ENCODE measurements at places on chromosomes 12 and 14.

GRCh38 chr12:52667509-52667908 lies 12.7 kb downstream of the KRT1 start:
- no peak for DNase-seq

GRCh38 chr12:80041692-80042091 lies 57.6 kb upstream of the OTOGL start:
- no peak for DNase-seq

GRCh38 chr14:77157740-77158139 lies 16.1 kb upstream of the ZDHHC22 start:
- no peak for DNase-seq

- DNase-seq, result no peak
Observed at GRCh38 chr14:103204852-103205540, 81.7 kb downstream of the TNFAIP2 start.

DNA sequence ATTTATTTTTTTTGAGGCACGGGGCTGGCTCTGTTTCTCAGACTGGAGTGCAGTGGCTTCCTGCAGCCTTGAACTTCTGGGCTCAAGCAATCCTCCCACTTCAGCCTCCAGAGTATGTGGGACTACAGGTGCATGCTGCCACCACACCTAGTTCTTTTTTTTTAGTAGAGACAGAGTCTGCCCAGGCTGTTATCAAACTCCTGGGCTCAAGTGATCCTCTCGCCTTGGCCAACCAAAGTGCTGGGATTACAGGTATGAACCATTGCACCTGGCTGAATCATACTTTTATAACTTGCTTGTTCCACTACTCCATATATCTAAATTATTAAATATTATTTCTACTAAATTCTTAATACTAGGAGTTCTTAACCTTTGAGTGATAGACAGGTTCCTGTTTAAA lies 111.6 kb downstream of the BTG1 start:
- DNase-seq, result no peak

GRCh38 chr12:109943811-109944210 lies 43.7 kb downstream of the TCHP start:
- no peak for DNase-seq

DNA sequence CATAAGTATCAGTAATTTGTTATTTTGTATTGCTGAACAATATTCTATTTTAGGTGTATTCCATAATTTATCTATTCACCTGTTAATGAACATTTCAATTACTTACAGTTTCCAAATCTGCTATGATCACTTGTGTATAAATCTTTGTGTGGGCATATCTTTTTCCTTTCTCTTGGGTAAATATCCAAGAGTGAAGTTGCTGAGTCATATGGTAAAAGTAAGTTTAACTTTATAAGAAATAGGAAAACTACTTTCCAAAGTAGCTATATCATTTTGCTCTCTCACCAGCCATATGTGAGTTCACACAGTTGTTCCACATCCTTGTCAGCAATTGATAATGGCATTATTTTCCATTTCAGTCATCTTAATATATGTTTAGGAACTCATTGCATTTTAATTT lies 66.6 kb upstream of the KITLG start:
- DNase-seq, result no peak

- no peak for DNase-seq
Observed at GRCh38 chr14:45359746-45360145, 106.7 kb upstream of the MIS18BP1 start.

DNA sequence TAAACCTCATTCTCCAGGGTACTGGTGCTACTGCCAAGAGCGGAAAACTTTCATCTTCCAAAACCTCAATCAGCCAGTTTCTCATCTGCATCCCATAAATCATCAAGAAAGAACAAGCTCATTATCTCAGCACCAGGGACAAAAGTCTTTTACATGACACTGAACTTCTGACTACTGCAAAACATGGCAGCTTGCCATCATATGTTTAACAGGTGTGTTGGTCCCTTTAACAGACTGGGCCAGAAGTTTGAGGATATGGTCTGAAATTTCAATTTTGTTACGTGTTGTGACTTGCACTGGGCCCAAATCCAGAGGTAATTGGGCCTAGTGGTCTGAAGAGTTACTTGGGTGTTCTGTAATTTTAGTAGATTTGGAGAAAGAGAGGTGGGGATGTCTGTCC lies 305.4 kb upstream of the SEL1L start:
- DNase-seq, result peak; percentile 52

DNA sequence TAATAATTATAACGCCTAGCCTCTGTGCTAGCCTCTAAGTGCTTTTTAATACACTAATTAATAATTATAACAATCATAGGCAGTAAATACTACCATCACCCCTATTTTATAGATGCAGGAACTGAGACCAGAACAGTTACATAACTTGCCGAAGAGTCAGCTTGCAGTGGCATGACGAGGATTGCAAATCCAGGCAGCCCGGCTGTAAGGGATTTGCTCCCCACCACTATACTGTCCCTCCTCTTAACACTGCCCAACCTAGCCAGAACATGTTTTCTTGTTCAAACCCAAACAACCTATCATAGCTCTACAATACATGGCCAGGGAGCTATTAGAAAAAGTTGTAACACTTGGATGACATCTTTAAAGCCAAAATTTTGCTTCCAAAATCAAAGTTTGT lies 33.9 kb upstream of the VASH1 start:
- no peak for DNase-seq

DNA sequence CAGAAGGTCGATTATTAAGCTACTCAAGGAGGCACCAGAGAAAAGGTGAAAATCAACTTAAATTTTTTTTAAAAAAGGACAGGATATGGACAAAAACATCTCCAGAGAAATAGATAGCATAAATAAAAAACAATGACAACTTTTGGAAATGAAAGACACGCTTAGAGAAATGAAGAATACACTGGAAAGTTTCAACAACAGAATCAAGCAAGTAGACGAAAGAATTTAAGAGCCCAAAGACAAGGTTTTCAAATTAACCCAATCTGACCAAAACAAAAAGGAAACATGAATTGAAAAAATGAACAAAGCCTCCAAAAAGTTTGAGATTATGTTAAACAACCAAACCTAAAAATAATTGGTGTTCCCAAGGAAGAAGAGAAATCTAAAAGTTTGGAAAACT lies 191.1 kb upstream of the BMP4 start:
- no peak for DNase-seq

DNA sequence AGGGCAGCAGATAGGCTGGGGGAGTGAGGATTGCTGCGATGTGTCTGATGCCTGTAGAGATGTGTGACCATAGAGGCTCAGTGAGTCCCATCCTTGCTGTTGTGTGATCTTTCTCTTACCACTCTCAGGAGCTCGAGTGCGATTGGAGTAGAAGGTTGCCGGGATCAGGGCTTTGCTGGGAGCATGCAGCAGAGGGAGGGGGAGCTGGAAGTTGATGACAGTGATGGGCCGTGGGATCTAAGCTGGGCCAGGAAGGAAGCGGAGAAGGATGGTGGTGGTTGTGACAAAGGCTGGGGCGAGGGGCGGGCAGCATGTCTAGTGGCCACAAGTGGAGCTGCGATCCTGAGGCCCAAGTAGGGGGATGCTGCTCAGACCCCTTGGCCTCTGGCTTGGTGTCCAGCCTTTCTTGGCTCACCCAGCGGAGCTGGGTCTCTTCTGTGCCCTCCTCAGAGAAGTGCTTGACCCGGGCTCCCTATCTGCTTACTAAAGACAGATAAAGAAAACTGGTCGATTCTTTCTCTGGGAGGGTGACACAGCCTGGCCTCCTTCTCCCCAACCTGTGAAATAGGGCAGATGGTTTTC lies 66.2 kb downstream of the PRMT8 start:
- DNase-seq, result no peak

DNA sequence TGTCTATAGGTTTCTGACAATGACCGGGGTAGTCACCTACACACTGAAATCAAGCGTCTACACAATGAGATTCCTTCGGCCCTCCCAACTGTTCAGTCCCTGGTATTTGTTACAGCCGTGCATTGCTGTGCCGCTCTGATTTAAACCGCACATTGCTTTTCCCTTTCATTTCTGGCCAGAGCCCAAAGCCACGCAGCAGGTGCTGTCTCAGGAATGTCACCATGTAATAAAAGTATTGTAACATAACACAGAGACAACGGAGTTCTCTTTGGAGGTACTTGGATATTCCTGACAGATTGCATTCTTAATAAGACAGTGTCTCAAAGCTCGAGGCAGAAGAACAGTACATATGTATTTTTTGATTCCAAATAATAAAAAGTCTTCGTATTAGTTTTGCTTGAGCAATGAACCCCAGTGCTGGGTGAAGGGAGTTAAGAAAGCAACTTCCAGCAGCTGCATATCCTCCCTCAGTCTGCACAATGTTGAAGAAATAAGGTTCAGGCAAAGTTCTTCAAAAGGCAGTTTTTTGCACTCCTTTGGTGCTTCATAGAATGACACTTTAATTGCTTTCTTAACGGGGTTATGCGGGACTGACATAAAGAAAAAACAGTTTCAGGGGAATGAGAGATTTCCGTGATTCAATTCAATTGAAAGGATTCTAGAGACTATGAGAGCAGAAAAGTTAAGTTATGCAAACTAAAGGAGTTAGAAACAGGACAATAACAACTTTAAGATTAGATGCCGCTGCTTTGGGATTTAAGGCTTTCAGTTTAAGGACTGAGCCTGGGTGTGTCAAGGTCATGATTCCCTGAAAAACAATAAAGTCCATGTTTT lies 288.7 kb upstream of the FLRT2 start:
- peak; percentile 84 for DNase-seq

- DNase-seq, result no peak
Observed at GRCh38 chr12:130334399-130334798, 3.3 kb upstream of the PIWIL1 start.

DNA sequence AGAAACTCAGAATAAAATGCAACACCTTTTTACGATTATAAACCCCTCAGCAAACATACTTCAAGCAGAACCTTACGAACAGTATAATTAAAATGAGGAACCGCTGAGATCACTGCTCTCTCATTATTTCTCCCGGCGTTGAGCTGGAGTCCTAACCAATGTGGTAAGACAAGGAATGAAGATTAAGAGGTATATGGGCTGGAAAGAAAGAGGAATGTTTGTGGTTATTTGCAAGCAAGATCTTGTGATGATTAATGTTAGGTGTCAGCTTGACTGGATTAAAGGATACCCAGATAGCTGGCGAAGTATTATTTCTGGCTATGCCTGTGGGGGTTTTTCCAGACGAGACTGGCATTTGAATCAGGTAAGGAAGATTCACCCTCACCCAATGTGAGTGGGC lies 10.3 kb upstream of the ZNF84 start:
- no peak for DNase-seq

DNA sequence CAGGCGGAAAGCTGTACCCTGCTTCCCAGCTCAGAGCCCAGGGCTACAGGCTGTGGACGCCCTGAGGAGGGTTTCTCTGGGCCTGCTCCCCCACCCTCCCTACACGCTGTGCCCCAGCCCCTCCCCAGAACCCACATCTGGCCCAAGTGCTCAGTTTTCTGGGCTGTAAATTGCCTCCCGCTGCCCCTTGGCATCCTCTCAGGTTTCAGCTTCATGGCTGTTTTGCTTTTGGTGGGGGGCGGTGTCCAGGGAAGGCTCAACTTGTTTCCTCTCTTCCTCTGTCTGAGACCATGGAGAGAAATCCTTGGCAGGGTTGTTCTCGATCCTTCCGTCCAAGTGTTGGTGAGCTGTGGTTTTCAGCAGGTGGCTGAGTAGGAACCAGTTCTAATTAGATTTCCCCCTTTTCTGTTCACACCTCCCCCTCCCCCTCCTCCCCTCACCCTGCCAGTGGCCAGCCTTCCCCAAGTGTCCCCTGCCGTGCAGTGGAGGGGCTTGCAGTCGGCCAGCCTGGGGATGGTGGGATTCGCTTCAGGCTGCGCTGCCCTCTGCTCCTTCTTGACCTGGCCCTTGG lies 61.8 kb downstream of the TSPAN9 start:
- peak; percentile 94 for DNase-seq

GRCh38 chr12:88715673-88716072 lies 135.4 kb upstream of the KITLG start:
- no peak for DNase-seq

DNA sequence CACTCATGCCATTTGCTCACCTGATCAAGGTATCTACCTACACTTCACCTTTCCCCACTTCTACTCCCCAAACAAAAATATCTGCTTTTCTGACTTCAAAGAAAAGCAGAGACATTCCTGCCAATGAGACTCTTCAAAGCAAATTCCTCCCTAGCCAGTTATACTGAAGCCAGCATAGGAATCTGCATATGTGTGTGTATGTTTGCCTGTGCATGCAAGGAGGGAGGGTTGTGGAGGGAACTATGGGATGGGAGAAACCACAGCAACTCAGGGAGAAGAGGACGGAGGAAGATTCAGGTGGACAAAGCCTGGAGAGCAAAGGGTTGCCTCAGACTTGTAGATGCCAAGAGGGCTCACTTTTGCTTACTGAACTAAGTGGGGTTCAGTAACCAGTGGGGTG lies 26.4 kb upstream of the VDR start:
- DNase-seq, result no peak

DNA sequence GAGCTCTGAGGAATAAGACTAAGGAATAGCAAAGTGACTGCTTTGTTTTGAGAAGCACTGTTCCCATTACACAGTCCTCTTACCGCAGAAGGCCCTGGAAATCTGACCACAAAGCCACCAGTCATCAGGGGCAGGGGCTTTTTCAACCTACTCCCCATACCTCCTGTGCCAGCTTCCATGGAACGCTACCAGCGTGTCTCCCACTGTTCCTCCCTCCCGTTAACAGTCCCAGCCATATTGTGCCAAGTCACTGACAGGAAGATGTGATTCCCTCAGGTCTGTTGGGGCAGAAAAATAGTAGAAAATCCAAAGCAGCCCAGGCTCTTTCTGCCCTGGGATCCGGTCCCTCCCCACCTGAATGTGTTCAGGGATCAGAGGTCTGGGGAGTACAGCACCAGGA lies 46.6 kb upstream of the VPS33A start:
- DNase-seq, result no peak

DNA sequence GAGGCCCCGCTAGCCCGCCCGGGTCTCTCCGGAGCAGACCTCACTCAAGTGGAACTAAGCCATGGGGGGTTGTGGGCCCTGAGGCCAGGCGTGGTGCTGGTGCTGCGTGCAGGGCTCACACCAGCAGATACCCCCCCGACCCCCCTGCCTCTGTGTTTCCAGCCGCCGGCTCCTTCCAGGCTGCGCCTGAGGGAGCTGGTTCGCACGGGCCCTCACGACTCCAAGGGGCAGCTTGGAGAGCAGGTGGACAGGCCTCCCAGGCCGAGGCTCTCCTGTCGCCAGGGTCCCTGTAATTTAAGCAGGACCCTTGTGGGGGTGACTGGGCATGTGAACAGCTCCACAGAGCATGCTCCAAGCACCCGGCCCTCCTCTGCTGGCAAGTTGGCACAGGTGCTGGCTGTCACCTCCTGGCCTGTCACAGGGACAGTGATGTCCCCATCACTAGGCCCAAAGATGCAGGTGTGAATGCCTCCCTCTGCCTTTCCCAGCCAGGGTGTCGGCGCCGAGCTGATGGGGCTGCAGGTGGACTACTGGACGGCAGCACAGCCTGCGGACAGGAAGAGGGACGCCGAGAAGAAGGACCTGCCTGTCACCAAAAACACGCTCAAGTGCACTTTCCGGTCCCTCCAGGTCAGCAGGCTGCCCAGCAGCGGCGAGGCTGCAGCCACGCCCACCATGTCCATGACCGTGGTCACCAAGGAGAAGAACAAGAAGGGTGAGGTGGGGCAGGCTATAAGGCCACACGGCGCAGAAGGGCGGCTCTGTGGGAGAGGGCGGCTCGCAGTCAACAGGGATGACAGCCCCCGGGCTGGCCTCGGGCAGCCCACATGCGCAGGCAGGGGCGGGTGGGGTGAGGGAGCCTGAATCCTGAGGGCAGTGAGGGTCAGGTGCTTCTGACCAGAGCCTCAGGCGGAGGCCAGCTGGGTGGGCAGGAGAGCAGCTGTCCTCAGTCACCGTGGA lies 5.9 kb upstream of the TEX22 start:
- no peak for DNase-seq

GRCh38 chr14:54278087-54278486 lies 118.7 kb upstream of the CDKN3 start:
- DNase-seq, result no peak
